ENCODE measurements at places on chromosomes 11 and 22.

DNA sequence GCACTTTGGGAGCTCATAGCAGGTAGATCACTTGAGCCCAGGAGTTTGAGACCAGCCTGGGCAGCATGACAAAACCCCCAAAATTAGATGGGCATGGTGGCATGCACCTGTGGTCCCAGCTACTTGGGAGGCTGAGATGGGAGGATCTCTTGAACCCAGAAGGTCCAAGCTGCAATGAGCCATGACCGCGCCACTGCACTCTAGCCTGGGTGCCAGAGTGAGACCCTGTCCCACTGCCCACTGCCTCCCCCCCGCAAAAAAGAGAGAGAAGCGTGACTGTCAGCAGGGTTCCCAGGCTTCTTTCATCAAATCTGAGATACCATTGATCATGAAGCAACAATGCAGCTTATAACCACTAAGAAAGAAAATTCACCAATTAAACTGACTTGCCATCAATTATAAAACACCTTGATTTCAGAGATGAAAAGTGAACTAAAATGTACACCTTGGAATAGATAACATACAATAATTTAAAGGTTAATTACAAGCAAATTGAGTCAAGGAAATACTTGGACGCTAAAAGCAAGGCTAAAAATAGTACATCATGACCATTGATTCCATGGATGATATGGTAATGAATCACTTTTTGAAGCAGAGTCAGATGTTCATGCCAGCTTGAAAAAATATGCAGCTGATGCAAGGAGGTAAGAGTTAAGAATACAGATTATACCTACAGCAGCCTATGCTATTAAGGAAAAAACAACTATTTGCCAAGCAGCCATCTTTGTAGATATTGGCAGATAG, 90.8 kb upstream of the ALKBH3 start:
- DNase-seq, result no peak

DNA sequence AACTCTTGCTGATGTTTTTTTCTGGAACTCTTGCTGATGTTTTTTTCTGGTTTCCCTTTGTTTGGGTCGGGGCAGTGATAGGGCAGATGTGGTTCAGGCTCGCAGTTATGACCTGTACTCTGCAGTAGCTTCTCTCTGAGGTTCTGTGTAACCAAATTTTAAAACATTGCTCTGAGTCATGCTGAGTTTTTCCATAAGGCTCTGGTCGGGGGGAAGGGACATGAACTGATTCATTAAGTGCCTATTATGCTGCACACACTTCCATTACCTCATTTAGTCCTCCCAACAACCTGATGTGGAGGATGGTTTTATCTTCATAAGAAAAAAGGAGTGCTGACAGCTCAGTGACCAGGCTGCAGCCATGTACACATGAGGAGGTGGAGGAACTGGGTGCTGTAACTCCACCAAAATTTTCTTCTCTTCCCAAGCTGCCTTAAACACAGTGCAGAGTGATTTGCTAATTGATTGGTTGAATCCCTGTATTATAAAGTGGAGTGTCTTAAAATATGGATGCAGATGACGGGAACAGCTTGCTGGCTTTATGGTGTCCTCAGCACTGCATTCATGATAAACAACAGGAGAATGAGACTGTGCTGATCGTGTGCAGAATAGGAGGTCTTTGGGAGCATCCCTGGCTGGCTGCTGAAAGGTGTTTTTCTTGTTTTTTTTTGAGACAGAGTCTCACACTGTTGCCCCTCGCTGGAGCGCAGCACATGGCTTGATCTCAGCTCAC, 19.1 kb downstream of the TNRC6B start:
- no peak for DNase-seq

DNA sequence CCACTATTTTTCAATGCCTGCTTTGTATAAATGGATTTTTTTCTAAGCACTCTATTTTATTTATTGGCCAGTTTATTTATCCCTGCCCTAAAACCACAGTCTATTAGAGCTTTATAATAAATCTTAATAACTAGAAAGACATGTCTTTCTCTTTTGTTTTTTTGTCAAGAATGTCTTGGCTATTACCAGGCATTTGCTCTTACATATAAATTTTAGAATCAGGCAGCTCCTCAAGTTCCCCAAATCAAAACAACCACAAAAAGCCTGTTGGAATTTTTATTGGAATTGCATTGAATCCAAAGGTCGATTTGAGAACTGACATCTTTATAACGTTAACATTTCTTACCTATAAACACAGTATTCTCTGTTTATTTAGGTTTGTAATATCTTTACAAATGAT, 85.8 kb upstream of the SC5D start:
- DNase-seq, result no peak

DNA sequence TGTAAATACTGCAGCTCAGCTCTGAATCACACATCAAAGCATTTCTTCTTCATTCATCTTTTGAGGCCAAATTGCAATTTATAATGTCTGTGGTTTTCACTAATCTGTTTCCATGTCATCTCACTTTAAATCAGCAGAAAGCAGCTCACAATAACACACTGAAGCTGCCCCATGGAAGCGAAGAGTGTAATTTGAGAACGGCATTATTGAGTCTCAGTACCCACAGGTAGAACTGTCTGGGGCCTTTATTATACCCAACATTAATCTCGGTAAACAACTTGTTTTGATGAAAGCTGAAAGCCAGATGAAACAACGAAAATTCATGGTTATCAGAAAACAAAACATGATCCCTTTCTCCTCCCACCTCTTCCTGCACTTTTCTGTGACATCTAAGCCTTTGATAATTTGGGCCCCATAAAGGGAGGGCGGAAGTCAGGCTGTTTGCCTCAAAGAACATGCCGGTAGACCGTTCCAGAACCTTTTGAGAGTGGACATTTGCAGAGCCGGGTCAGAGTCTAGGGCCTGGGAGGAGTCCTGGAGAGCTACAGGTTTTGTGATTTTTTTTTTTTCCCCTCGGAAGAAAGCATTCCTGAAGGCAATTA, 68.2 kb upstream of the SESN3 start:
- DNase-seq, result no peak

DNA sequence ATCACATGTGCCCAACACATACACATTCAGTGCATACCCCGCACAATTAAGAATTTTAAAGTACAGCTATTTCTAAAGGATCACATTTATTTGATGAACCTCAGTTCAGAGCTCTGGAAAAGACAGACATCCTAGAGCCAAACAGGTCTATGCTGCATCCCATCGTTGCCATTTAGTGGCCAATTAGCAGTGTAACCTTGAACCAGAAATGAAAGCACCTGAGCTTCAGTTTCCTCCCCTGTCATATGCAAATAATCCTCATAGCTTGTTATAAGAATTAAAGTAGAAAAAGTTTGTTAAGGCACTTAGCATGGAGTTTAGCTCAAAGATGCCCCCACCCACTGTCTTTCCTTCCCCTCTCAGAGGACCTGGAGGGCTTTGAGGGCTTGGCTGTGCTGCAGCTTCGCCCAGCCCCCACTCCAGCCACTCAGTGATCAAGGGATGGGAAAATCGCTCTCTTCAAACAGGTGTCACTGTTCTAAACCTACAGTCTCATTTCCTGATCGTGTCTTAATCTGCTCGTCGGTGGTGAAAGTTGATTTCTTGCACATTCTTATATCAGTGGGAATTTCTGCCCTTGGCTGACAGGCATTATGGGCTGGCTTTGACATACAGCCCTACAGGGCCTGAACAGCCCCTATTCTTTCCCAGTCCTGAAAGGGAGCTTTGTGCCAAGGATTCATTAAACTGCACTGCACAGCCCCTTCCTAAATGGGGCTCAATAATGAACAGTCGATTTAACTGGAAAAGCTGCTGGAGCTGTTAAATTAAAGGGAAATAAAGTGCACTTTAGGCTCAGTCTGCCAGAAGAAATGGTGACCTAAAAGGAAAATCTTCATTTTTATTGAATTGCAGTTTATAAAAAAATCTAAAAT, 23.3 kb upstream of the FAM181B start:
- DNase-seq, result no peak

DNA sequence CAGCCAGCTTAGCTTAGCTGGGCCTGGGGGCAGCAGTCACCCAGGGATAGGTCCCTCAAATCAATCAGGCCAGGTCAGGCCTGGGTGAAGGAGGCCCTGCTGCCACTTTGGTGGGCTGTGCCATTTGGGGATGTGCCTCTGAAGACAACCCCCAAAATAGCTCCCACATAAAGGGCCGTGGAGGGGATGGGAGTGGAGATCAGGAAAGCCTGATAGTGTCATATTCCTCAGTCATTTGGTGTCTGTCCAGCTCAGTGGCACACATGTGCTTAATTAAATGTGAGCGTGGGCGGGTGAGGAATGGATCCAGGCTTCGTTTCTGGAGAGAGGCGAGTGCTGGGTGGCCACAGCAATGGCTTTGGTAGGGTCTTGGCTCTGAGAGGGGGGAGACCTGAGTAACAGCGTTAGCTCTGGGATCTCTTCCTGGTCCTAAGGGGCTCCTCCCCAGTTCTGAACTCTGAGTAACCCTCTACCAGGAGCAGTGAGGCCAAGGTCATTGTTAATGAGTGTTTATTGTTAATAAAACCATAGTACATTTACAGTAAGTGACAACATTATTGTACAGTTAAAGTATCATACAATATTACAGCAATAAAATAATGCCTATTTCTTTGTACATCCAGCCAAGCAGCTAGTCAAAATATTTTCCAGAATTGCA, 45.2 kb downstream of the NAT10 start:
- peak; percentile 10 for DNase-seq

GRCh38 chr11:9498457-9499078, 37.8 kb downstream of the ZNF143 start:
- DNase-seq, result no peak

DNA sequence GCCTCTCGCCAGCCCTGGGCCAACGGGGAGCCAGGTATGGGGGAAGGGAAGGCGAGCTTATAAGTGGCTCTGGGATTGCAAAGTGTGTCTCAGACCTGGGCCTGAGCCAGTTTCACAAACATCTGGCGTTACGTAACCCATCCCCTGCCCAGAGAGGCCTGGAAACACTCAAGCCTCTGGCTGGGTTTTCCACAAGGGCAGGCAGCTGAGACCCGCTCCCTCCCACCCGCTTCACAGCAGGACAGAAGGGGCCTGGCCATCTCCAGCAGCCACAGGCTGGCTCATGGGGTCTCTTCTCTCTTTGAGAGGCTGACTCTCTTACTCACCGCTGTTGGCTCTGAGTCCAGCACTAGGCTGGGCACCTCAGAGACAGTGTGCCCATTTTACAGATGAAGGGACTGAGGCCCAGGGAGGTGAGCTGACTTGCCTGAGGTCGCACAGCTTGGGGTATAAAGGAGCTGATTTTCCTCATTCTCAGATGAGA, 44.5 kb downstream of the TRIOBP start:
- DNase-seq, result peak; percentile 97

DNA sequence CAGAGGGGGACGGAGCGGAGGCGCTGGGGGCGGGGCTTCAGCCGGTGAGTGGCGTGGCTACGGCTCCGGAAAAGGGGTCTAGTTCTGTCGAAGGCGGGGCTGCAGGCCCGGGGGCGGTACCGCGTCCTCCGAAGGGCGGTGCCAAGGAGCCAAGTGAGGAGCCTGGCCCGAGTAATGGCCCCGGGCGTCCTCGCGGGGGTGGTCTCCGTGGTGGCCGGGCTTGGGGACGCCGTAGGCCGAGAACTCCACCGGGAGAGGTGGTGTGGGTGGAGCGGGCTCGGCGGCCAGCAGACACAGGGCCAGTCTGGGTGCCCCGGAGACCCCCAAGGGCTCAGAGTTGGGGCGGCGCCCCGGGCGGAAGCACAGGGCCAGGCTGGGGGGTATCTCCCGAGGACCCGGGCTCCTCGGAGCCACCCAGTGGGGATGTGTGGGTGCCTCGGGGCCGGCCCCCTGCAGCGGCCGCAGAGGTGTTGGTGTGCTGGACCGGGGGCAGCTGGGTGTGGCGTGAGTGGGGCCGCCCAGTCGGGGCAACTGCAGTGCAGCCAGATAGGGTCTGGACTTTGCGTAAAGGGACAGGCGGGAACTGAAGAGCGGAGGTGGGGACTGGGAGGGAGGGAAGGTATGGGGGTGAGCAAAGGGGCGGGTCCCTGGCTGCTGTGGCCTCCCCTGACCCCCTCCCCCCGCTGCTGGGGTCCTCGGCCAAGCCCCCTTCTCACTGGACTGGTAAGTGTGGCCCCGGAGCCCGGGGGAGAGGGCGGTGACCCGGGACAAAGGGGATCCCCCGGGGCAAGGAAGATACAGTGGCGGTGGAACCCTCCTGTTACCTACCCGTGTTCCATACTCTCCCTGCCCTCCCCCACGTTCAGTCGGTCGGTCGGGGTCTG, 838 bp downstream of the FKBP2 start:
- DNase-seq, result no peak

DNA sequence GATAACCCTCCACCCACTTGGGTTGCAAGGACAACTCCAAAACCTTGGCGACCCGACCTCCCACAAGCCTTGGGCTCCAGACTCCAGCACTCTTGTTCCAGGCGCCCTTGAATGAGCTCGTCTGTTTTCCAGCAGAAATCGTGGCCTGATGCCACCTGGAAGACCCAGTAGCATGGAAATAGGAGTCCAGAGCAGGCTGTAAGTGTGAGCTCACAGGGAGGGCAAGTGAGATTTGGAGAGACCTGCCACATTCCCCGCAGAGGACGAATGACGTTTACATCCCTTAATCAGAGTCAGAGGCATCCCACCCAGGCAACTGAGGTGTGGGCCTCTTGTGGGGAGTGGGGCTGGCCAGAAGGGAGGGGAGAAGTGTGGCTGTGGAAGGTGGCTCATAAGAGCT, 71.9 kb downstream of the LDLRAD3 start:
- DNase-seq, result no peak

- DNase-seq, result no peak
Observed at GRCh38 chr11:86804951-86805350, 4.6 kb downstream of the PRSS23 start.

DNA sequence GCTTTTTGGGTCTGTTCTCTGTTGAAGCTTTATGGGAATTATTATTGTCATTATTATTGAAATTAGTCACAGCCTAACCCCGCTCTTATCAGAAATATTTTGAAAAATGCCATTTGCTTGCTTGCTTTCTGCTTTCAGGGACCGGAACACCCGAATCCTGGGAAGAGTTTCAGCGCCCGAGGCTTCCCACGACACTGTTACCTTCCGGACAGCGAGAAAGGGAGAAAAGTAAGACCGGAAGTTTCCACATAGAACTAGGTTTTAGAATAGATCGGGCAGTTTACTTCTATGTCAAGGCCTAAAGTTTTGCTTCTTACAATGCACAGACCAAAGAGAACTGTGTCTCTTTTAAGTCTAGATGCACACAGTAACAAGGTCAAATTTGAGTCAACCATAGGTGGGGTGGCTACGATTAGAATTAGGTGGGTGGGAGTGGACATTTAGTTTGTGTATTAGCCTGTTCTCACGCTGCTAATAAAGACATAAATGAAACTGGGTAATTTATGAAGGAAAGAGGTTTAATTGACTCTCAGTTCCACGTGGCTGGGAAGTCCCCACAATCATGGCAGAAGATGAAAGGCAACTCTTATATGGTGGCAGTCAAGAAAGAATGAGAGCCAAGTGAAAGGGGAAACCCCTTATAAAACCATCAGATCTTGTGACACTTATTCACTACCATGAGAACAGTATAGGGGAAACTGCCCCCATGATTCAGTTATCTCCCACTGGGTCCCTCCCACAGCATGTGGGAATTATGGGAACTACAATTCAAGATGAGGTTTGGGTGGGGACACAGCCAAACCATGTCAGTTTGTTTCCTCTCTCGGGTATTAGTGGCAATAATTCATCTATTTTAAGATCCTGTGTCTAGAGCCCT, 12.9 kb downstream of the MPEG1 start:
- DNase-seq, result no peak

All from AG09319 (cell line).